EL (cell line): ENCODE measurements at places on chromosomes 13 and 19.
A peak's percentile ranks its signal among the peaks of the same experiment; 100 is the strongest.

DNA sequence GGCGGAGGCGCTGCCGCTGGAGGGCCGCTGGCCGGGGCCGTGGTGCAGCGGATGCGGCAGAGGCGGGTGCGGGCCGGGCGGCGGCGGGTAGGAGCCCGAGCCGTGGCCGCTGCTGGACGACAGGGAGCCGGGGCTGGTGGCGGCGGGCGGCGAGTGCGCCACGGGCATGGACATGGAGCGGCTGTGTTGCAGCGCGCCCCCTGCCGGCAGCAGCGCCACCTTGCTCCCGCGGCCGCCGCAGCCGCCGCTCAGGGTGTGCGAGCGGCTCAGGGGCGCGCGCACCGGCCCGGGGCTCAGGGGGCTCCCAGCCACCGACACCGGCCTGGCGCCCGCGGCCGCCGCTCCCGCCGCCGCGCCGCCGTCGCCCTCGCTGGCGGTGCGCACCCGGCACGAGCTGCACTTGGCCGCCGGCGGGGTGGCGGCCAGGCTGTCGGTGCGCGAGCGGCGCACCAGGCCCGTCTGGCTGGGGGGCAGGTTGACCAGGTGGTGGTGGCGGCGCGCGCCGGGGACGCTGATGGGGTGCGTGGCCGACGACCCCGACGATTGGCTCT is 1.7 kb downstream of the IRS2 start:
- DNase-seq, result peak; percentile 79

- DNase-seq, result peak; percentile 21
These were observed 54.5 kb downstream of the RASA3 start for GRCh38 chr13:114077933-114078325.

DNA sequence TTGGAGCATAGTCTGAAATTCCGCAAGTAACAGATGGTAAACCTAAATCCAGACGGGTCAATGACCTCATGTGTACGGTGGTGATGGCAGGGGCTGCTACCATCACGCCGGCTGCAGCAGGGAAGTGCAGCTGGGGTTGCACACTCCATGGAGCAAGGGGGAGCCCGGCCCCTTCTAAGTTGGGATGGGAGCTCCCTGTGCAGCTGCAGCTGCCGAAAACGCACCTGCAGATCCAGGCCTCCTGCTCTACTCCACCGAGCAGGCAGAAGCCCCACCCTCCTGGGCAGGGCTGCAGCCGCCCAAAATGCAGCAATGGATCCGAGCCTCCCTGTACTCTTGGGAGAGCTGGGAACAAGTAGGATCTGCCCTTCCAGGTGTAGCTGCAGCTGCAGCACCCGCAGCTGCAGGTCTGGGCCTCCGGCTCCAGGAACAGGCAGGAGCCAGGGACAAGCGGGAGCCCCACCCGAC is 25.5 kb downstream of the KBTBD6 start:
- DNase-seq, result no peak

DNA sequence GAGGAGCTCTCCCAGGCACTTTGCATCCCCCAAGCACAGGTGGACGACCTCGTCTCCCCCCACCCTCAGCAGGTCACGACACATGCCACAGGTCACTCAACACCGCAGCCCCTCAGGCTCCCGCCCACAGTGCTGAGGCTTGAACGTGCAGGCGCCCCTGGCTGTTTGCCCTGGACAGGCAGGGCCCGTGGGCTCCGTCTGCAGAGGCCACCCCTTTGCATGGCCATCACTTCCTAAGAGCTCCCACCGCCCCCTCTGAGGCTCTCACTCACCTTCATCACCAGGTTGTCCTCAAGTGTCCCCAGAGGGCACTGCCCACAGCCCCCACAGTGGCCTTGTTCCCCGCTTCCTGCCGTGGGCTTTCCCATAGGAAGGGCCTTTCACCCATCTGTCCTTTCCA is 132.1 kb upstream of the MCF2L start:
- no peak for DNase-seq

GRCh38 chr13:37105251-37105714 is at the start of gene CSNK1A1L:
TSS of gene CSNK1A1L (minus strand) at chr13:37105664. CDS start at chr13:37105256, 408 bp downstream.
- no peak for DNase-seq

- no peak for DNase-seq
These were observed 215.7 kb downstream of the ATP8A2 start for GRCh38 chr13:25587326-25587980.

DNA sequence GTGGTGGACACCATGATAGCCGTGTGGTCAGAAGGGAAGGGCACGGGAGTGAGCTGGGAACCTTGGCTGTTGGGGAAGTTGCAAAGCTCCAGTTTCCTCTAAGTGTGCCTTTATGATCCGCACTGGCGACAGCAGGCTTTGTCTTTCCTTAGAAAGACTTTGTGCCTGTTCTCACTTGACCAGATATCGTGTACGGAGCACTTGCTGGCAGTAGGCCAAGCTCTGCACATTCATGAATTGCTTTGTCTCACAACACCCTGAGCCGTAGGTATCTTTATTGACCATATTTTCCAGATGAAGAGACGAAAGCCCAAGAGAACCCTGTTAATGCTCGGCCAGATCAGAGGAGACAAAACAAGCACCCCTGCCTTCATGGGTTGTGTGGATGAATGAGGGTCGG is 15.1 kb downstream of the CUL4A start:
- DNase-seq, result no peak

DNA sequence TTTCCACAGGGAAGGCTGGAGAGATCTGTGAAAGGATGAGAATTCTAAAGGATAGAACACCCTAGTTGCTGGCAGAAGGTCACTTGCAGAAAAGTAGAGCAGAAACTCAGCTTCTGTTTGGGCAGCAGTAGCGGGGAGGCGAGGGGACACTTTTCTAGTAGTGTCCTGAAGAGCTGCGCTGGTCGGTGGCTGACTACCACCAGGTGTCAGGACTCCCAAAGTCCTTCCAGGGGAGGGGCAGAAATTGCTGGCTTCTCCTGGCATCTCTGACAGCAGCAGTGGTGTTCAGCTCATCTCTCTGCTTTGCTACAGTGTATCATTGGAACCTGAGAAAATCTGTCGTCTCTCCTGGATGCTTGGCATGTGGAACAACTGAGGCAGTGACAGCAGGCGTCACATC is 120.9 kb downstream of the ZDHHC20 start:
- no peak for DNase-seq

DNA sequence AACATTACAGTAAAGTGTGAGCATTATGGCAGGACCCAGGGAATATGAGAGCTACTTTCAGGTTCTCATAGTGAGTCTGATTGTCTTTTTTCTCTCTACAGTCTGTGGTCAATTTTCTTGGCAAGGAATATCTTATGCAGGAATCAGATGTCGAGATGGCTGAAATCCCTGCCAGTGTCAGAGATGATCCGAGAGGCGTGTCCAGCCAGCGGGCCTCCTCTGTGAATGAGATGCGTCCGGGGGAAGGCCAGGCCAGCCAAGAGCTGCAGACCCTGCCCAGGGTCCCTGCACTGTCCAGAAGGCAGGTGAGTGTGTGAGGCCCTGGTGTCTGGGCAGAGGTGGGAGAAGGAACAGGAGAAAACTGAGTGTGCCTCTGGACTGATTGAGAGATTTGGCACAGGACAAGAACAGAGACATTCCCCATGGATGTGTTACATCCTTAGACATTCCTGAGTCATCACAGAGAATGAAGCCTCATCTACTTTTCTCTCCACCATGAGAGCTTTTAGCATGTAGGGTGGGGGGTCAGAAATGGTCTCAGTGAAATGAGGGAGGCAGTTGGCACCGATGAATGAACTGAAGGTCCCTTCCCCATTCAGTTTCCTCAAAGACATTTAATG is 27.3 kb upstream of the EDDM13 start:
- peak; percentile 46 for DNase-seq

DNA sequence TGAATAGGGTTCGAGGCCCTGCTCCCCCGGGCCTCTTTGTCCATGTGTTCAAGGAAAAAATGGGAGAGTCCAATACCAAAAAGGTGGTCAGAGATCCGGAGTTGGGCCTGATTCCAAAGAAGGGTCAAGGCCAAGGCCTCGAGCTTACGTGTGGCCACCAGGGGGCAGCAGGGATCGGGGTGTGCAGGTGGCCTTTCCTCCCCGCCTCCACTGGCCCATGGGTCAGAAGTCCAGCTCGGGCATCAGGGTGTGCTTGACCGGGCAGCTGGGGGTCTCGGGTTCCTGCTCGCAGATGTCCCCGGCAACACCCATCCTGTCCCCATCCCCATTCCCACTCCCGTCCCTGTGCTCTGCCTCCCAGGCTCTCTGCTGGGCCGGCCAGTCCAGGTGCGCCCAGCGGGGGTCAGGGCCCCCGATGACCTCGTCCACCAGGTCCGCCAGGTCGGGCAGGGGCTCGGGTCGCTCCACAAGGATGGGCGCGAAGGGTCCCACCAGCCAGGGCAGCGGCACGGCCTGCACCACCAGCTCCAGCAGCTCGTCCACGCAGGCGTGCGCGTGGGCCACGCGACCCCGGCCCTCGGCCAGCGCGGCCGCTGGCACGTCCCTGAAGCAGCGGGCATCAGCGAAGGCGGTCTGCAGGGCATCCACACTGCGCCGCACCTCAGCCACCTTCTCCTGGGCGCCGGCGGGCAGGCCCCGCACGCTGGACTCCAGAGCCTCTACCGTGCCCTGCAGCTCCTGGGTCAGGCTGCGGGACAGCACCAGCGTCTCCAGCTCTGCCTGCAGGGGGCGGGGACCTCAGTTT is 5.2 kb upstream of the PLIN4 start:
- peak; percentile 48 for DNase-seq

DNA sequence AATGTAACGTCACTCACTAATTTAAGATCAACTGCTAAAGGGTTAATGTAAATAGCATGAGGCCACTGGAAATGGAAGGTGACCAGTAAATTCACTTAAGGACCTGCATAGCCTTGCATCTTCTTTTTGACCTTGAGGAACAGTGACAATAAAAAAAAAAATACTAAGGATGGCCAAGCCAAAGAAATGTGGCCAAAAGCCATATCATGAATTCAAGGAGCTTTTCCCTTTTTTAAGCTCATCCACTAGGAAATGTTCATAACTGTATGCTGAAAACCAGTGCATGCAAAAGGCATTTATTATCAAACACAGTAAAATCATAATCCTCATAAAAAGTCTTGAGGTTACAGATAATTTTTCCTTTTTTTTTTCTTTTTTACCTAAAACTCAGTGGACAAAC is 77.5 kb downstream of the LHFPL6 start:
- no peak for DNase-seq
